ENCODE measurements at places on chromosomes 7 and 10.

DNA sequence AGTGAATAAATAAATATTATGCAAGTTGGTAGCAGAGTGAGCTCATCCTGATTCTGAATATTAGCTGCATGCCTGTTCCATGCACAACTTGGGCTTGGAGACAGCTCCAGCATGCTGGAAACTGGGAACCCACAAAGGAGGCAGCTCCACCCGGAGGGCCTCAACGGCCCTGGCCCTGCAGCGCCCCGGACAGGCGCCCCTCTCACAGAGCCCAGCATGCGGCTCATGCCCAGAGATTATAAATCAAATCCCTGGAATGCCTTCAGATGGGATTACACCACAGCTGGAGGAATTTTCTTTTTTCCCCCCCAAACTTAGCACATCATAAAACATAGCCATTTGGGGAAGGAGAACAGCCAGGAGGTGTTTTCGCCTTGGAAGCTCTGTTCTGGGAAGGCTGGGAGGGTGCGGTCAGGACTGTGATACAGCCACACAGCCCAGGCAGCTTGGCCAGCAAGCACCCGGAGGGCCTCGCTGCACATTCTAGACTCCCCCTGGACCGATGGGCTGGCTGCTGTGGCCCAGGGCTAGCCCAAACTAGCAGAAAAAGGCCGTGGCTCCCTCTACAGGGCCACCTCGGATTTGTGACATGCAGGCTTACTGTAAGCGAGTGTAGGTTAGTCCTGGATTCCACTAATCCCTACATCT is 102.4 kb downstream of the PTPN20 start:
- no peak for DNase-seq

GRCh38 chr10:17453373-17454091 is 863 bp downstream of the ST8SIA6 start:
- DNase-seq, result no peak

DNA sequence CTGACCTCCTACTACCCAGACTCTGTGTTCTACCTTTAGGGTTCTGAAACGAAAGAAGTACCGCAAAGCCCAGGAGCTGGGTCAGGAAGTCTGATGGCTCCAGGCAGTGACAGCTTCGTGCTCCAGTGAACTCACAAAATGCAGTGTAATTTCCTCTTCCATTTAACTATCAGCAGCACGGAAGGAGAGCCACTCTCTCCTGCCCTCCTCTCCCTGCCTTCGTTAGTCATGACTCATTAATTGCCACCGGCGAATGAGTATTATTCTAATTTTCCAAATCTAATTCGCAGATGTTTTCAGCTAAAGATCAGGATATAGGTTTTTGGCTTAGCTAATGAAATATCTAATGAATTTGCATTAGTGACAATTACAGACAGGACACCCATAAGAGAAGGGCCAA is 1262.0 kb downstream of the TYW1 start:
- DNase-seq, result no peak

- no peak for DNase-seq
Observed at GRCh38 chr10:26831936-26832335, 28.8 kb downstream of the ABI1 start.

- DNase-seq, result peak; percentile 37
Observed at GRCh38 chr10:119734396-119735332, 8.8 kb downstream of the INPP5F start.

GRCh38 chr10:8146650-8147049 is 92.2 kb downstream of the GATA3 start:
- DNase-seq, result no peak

DNA sequence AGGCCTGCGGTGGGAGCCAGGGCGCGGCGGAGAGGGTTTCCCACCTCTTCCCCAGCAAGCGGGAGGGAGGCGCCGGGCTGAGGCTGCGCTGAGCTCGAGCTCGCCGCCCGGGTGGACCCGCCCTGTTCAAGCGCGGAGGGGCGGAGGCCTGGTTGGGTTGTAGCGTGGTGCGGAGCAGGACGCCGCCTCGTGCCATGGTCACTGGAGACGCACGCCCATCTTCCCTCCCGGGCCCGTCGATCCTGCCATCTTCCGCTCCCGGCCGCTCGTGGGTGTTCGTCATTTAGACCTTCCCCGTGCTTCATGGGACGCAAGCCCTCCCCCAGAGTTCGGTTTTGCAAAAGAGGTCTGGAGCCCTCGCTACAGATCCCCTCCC is 9.3 kb upstream of the EN2 start:
- no peak for DNase-seq

- DNase-seq, result no peak
Observed at GRCh38 chr10:20744821-20745220, 152.3 kb downstream of the NEBL start.

DNA sequence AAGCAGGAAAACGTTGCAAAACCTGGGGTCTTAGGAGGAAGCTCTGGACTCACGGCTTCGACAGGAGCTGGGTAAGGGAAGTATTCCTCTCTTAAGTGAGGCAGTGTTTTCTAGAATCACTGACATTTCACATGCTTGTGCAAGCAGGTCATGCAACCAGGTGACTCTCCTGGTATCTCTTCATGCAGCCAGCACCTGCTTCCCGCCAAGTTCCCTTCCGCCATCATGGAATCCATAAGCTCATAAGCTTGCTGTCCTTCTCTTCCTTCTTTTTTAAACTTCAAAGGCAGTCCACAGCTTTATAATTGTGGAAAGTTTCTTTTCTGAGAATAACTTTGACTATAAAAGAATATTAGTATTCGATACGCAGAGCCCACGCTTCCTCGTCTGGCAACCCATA is 256.1 kb downstream of the TCERG1L start:
- DNase-seq, result no peak

GRCh38 chr10:115022733-115023132 is 70.4 kb upstream of the ATRNL1 start:
- no peak for DNase-seq

- DNase-seq, result no peak
Observed at GRCh38 chr7:94429153-94429552, 34.5 kb downstream of the COL1A2 start.

DNA sequence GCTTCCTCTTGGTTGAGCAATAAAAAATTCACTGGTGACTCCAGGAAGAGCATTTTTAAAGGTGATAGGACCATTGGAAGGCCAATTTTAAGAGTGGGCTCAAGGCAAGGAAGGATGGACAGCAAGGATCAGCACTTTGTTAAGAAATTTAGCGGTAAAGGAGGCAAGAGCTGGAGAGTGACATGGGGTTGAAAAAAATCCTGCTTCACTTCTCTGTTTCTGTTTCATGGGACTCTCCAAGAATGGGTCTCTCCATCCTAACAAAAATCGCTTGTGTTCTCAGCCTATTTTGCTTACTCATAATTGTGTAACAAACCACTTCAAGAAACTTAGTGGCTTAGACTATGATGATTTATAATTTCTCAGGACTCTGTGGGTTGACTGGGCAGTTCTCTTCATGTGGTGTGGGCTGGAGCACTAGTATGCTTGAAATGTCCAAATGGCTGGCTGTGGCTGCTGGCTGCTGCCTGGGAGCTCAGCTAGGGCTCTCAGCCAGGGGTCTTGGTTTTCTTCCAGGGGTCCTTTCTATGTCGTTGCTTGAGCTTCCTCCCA is 59.8 kb upstream of the ZNRF2 start:
- peak; percentile 19 for DNase-seq

DNA sequence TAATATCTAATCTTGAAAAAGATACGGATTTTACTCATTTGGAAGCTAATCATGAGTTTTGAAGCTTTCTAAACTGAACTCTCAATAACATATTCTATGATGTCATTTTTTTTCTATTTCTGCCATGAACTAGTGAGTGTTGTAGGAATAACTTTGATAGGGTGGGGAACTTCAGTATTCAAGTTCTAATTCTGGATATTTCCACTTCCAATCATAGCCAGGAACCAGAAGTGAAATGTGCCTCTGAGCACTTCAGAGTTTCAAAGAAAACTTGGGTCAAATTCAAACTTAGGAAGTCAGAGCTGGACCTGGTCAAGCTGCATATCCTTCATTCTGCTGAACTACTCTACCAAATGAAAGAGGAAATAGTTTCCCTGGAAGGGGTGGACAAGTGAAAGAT is 847 bp downstream of the AGMO start:
- DNase-seq, result no peak

- no peak for DNase-seq
Observed at GRCh38 chr7:117993377-117994003, 120.2 kb upstream of the CTTNBP2 start.

DNA sequence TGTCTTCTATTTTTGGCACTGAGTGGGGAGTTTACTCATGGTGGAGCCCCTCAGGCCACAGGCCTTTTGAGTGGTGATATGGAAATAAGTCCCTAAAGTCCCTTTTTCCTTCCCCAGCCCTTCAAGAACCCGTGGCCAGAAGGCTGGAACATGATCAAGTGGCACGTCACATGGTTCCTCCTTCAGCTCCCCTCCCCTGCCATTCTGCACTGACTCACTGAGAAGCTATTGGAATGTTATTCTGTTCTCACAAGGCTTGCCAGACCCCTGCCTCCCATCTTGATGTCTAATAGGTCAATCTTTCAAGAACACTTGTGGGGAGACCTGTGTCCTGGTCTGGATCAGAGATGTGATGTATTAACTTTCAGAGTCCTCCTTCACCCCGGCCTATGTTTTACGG is 279.8 kb downstream of the SEC23IP start:
- no peak for DNase-seq

DNA sequence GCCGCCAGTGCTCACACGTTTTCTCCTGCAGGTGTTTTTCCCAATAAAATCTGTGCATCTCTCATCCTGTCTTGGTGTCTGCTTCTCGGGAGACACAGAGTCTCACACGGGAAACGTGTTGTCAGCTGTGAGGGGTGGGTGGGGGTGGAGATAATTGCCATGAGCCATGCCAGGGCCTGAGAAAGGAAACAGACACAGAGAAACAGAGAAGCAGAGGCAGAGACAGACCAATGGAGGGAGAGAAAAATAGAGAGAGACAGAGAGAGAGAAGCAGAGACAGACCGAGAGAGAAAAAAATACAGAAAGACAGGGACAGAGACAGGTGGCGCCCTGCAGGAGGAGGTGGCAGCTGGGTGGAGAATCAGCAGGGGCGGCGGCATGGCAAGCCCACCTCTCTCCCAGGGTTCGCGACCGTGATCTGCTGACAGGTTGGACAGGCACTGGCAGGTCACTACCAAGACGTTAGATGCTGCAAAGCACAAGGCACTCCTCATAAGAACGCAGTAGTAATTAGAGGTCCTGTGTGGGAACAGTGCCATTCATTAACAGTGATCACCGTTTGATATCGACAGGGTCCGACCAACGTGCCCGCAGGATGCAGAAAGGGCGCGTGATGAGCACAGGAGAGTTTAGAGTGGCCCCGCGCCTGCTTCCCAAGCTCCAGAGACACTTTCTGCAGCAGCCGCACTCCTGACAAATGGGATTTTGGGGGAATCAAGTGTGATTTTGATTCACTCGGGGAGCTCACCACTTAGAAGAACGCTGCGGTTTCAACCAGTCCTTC is 70.5 kb upstream of the INSIG1 start:
- no peak for DNase-seq

DNA sequence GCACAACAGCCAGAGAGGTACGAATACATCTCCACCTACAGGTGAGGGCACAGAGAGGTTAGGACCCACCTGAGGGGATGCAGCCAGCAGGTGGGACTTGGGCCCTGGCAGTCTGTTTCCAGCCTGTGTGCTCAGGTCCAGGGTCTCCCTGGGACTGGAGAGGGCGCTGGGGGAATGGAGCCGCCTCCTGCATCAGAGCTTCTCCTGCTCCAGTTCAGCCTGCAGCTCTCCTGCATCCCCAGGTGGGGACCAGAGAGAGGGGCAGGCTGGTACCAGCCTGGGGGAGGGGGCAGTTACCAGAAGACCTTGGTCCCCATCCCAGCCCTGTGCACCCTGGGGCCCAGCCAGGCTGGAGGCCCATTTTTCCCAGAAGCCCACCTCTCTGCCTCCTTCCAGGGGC is 80.7 kb downstream of the LHPP start:
- no peak for DNase-seq

- no peak for DNase-seq
Observed at GRCh38 chr10:86261941-86262687, 104.5 kb downstream of the GRID1 start.

DNA sequence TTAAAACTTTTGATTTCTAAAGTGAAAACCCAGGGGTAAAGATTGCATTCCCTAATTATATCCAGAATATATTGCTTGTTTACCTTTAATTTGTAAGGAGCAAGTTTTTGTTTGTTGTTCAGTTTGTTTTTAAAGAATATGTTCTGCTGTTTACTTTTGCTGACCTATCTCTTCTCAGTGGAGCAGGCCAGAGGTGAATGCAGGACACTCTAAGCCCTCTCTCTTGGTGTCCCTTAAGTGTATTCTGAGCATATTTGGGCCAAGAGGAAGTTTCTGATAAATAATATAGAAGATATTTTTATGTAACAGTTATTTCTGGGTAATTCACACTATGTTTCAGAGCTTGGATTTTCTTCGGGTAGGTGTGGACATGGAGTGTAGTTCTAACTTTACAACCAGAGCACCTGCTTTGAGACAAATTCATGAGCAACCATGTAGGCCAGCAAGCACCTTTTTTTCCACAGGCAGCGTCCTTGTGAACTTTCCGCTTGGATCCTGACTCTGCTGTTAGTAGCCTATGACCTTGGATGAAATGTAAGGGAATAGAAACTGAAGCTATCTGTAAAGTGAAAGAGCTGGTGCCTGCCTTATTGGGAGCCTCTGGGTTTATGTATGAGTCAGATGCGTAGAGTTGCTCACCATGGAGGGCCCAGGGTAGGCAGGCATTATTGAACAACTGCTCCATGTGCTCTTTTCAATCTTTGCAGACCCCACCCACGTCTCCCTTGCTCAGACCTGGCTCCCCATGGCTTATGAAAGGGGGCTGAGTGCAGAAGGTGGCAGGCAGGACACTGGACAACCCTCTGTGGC is 16.1 kb downstream of the OGDH start:
- no peak for DNase-seq

- DNase-seq, result peak; percentile 37
Observed at GRCh38 chr10:61992671-61993668, 91.5 kb downstream of the ARID5B start.

- DNase-seq, result no peak
Observed at GRCh38 chr10:3126741-3127346, 45.7 kb downstream of the PITRM1 start.

DNA sequence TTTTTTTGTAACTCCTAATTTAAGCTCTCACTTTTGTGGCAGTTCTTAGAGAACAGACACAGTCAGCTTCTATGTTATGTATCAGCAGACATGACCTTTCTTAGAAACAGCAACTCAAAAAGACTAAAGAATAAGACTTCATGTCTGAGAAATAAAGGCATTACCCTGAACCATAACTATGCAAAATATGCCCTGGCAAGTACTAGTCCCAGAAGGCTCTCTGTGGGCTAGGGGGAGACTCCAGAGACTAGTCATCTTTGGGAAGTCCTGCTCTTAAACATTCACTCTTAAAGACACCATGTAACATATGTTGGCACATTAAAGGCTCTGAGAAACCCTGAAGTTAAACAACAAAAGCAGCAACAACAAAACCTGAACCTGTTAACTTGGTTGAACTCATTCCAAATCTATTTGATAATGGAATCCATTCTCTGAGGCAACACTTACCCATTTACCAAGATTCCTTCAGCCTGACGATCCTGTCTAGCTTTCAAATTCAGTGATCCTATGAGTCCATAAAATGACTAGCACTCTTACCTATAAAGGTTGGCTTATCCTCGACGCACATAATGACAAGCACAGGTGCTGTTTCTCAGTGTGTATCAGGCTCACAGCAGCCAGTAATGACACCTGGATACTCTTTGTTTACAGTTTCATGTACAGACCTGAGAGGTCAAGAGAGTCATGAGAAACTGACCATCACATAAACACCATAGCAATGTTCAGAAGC is 62.3 kb downstream of the OSBPL3 start:
- no peak for DNase-seq

GRCh38 chr10:58319599-58319998 is 15.2 kb upstream of the UBE2D1 start:
- DNase-seq, result no peak

Measured in HS-5 (cell line).